ENCODE measurements at places on chromosomes 4 and X.

DNA sequence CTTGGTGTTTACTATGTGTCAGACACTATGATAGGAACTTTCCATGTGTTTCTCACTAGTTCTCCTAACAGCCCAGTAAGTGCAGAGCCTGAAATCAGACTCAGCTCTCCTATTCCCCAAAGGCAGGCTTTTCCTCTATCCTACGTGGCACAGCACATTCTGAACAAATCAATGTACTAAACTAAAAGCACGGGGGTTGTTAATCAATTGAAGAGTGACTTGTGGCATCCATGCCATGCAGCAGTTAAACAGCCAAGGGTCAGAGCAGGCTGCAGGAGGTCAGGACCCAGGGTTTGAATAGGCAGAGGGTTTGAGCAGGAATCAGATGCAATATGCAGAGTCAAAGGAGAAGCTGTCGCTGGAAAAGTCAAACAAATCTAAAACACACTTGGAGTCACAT is 289.7 kb upstream of the LDB2 start:
- DNase-seq = no peak

- DNase-seq = peak; percentile 59
Observed at GRCh38 chr4:105146276-105147015, at the start of gene TET2. TSS of gene TET2 (plus strand) at chr4:105146876. CDS start at chr4:105233943, 87,067 bp downstream.

GRCh38 chr4:137083571-137084135 is 448.6 kb downstream of the PCDH18 start:
- DNase-seq = no peak

- no peak for DNase-seq
Observed at GRCh38 chr4:47837094-47837907, 566 bp downstream of the CORIN start.

DNA sequence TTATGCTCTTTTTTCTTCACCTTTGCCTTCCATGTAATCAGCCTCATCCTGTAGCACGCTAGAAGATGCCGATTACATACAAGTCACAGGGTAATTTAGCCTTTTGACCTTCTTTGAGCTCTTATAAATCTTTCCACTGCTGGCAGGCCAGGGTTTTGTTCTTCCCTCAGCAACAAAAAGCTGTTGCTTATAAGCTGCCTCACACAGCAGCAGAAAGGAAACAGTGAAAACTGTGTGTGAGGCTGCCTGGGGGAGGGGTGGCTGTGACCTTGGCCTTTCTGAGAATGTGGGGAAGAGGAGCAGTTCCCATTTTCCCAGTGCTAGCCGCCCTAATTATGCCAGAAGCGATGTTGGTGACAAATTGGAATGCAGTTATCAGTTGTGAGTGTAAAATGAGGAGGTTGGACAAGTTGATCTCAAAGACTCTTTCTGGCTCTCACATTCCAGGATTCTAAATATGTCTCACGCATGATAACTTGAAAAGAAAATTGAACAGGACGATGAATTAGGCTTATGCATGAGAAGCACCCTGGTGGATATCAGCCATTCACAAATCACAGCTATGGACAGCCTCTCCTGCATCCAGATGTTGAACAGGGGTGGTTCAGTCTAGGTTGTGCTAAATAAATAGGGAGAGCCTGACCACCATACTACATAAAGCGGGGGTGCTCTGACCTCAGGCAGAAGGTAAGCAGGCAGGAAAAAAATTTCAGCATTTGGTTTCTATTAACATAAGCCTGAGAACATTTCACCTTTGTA is 25.7 kb downstream of the SLITRK2 start:
- no peak for DNase-seq

- no peak for DNase-seq
Observed at GRCh38 chr4:96355414-96355813, 515.5 kb downstream of the PDHA2 start.

DNA sequence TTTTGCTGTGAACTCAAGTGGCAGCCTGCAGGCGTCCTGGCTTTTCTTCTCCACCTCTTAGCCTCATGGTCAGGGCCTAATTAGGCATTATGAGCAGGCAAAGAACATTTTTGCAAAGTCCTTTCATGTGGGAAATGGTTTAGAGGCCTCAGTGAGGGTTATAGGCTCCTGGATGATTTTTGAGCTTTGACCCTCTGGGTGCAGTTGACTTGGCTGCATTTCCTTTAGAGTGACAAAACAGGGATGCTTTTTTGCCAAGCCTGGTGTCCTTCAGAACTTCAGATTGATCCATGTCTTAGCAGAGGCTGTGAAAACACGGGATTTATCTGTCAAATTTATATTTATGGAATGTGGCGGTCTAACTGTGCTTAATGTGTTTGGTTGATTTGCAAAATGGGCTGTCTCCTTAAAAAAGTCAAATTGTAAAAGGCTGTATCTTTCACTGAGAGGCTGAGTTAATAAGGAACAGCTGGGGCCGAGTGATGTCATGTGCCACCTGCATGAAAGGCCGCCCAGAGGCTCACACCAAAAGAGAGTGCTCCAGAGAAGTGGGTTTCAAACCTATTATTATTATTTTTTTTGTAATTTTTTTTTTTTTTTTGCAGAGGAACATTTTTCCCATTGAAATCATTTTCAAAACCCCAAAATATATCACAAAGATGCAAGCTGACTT is 192.2 kb upstream of the ARX start:
- DNase-seq = no peak

DNA sequence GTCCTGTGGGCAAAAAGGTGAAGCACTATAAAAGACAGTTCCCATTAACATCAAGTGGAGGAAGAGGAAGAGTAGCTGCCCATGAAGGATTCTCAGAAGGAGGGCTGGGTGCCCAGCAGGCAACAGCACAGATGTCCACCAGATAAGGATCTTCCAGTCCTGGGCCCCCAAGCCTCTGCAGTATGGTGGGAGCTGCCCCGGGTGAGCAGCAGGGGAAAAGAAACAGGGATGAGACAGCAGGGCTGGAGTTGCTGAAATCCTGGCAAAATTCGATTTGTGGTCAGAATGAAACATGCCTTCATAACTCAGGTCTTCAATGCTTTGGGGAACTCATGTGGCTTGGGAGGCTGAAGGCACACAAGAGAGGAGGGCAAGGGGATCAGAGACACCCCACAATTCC is 94.6 kb downstream of the RASL11B start:
- DNase-seq = no peak

DNA sequence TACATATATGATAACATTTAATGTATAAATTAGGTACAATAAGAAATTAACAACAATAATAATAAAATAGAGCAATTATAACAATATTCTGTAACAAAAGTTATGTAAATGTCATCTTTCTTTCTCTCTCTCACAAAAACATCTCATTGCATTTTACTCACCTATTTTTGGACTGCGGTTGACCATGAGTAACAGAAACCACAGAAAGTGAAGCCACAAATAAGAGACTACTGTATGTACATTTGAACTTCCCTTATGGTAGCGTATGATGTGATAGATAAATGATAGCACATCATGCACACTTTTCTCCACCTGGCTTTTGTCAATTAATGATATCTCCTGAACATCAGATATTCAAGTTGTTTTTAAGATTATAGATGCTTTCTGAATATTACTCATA is 80.5 kb downstream of the HNRNPD start:
- no peak for DNase-seq

DNA sequence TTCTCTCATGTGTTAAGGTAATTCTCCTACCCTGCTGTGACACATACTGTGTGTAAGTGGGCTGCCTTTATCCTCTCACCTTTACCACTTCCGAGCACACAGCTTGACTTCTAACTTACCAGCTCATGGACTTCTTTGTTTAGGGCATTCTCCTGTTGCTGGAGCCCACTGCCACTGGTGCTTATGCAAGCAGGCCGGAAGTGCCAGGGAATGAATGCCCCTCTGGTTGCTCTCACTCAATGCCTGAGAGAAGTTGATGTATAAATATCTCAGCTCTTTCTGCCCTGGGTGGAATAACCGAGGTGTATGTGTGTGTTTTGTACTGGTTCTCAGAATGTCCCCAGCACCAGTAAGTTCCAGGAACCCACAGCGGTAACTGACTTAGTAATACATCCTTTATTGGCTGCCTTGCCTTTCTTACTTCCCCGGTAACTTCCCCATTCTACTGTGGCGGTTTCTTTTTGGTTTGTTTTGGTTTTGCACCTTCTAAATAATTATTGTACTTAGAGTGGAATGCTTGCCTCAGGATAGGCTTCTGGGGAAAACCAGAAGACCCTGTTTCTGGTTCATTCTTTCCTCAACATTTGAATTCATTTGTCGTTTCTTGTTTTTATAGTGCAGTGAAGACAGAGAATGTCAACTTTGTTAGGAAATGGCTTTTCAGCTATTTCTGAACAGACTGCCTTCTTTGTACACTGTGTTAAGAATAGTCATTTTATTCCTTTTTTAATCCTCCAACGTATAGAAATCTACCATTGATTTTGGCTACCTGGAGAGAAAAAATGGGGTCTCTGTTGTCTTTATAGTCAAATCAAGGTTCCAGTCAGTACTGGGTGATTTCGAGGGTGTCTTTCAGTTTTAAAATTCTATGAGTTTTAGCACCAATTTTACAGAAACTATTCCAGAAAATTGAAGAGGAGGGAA is 45.4 kb downstream of the CXorf58 start:
- DNase-seq = no peak

DNA sequence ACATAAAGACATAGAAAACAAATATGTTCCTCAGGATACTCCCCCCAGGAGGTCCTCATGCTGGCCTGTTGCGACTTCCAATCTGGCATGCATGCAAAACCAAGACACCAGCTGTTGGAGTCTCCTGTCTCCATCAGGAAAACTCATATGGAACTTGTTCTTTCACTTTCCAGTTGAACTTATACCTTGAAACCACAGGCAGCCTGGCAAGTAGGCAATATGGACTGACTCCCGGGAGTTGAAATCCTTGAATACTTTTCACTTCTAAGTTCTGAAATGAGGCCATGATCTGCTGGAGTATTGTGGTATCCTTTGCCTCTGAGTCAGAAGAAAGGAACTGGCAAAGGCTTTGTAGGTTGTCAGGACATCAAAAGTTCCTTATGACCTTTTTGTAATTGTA is 444.2 kb downstream of the IDS start:
- DNase-seq = no peak

GRCh38 chrX:47690175-47690574 is 31.2 kb upstream of the UXT start:
- no peak for DNase-seq

DNA sequence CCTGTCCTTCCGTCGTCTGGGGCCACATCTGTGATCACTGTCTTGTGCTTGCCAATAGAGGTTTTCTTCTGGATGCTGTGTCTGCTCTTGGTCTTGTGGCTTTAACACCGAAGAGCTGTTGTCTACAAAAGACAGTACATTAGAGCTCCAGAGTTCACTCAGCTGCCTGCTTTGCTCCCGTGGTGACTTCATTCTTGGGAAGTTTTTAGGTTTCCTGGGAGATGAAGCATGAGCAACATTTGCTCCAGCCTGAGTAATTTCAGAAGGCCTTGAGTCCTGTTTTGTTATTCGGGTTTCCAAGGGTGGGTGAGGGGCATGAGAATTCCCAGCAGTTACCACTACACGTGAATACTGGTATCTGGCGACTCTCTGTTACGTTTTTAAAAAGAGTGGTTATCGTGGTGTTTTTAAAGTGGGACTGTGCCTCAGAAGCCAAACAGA is 189.2 kb downstream of the SHROOM3 start:
- no peak for DNase-seq

DNA sequence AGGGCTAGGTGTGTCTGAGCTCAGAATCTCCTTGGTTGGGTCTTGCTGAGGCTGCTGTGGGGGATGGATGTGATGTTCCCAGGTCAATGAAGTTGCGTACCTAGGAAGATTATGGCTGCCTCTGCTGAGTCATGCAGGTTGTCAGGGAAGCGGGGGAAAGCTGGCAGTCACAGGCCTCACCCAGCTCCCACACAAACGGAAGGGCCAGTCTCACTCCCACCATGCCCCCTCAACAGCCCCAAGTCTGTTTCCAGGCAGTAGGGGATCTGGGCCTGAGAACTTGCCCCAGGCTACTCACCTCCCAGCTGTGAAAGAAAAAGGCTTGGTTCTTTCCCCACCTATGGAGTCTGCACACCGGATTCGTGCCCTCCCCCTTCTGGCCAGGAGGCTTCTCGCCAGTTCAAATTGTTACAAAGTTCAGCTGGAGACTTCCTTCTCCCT is 72.9 kb downstream of the WDR44 start:
- no peak for DNase-seq

DNA sequence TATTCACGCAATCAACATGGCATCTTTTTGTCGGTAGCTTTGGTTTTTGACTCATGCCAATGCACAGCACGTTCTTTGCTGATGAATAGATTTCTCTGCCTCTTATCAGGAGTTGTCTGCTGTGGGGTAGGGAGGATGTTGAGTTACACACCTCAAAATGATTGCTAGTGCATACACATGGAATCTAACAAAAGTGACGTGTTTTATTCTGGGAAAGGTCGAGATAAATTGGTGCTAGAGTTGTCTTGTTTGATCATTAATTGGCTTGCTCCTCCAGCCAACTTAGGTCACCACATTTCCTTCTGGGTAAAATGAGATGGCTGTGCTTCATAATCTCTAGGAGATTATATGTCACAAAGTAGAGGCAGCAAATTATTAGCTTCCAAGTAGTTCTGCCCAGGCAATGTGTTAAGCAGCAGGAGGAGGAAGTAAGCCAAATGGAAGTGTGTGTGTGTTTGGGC is 3.9 kb downstream of the RAB9A start:
- no peak for DNase-seq

- peak; percentile 14 for DNase-seq
Observed at GRCh38 chr4:43757147-43757546, 691.5 kb downstream of the KCTD8 start.

- DNase-seq = no peak
Observed at GRCh38 chr4:727576-727975, 21.9 kb downstream of the PCGF3 start.

GRCh38 chr4:17771284-17771908 is 10.0 kb downstream of the FAM184B start:
- DNase-seq = no peak

DNA sequence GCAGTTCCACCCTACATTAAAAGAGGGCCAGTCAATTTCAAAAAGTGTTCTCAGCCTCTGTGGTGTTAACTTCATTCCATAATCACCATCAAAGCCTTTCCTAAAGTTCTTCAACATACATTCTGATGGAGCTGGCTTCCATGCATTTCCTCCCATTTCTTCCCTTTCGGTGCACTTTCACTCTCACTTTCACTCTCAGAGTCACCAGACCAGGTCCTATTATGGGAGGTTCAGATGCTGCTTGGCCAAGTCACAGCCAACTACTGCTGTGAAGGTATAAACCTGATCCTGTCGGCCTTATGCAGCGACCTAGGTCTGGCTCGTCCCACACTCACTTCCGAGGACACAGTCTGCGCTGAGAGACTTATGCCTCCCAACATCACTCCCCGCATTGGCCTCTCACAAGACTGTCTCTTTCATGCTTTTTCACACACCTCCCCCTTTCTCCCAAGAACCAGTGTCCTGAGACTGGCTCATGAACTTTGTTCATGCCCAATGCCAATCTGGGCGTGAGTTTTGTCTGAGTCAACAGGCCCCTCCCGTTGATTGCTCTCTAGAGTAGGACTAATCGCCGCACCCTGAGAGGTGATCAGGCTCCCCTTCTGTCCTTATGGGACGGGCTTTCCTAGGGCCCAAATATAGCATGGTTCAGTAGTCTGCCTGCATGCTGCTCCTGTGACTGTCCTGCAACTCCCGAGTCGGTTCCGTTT is 60.8 kb upstream of the XAGE1B start:
- no peak for DNase-seq

All from NCI-H446 treated with DMSO at 0.1 percent for 48 hours (cell line).